ENCODE measurements at places on chromosomes 4 and X.

GRCh38 chrX:103774070-103774642 is 2.5 kb upstream of the PLP1 start:
- no peak for DNase-seq

- no peak for DNase-seq
Measured at GRCh38 chrX:151752847-151753246, 18.3 kb downstream of the CNGA2 start.

GRCh38 chr4:186260117-186260503 is 5.9 kb upstream of the F11 start:
- no peak for DNase-seq

- no peak for DNase-seq
Measured at GRCh38 chr4:47652092-47652491, 167.0 kb downstream of the ATP10D start.

DNA sequence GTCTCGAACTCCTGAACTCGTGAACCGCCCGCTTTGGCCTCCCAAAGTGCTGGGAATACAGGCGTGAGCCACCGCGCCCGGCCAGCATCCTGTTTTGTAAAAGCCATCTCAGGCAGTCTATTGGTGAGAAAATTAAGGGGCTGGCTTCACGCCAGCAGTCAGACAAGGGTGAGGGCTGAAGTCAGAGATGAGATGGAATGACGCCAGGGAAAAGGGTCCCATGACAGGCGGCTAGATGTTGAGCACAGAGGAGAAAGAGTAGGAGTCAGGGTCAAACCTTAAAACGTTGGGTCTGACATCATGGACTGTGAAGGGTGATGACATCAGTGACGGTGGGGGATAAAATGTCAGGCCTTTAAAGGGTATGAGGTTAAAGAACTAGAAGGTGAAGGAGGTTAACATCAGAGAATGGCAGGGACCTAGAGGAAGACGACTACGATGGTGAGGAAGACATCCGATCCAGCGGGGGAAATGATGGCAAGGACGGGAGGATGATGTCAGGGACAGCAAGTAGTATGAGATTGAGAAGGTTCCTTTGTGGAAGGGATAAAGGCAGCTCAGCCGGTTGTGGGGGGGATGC is 504 bp upstream of the RBM3 start:
- DNase-seq: no peak

- DNase-seq: no peak
Measured at GRCh38 chrX:112643721-112644120, 36.0 kb downstream of the LHFPL1 start.

All from CD4-positive, alpha-beta T cell treated with Interleukin-1 beta for 1 hour (primary cell).